ENCODE measurements at places on chromosomes 13 and 19.

GRCh38 chr19:41811036-41811435, 14.6 kb downstream of the CEACAM3 start:
- DNase-seq: peak; percentile 70

- DNase-seq: no peak
Measured at GRCh38 chr13:61247149-61247936, 168.3 kb downstream of the PCDH20 start.

GRCh38 chr19:48674216-48674809, 1.5 kb upstream of the NTN5 start:
- DNase-seq: no peak

- no peak for DNase-seq
Measured at GRCh38 chr13:107531816-107532215, 683.5 kb downstream of the LIG4 start.

DNA sequence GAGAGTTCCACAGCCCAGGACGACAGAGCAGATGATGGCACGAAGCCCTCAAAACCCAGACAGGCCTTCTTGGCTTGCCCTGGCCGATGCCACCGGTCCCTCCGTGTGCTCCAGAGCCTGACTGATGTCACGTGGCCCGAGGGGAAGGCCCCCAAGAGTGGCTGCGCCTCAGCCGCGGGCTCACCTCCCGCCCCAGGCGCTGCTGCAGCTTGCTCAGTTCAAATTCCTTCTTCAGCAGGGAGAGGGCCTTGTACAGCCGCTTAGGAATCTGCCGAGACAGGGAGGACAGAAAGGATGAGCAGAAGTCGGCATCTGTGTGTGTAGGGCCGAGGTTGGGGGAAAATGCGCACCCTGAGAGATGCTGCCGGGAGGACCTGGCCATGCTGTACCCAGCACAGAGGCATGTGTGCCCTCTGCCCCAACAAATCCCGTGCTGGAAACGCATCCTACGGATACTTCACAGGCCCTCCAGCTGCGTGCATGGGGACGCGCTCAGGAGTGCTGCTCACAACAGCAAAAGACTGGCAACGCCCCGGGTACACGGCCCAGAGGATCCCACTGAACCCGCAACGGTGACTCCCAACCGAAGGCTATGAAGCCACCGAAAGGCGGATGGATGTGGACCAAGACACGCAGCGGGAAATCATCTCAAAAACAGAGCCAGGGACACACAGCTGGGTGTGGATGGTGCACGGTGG, 12.9 kb downstream of the LONP1 start:
- DNase-seq: no peak

DNA sequence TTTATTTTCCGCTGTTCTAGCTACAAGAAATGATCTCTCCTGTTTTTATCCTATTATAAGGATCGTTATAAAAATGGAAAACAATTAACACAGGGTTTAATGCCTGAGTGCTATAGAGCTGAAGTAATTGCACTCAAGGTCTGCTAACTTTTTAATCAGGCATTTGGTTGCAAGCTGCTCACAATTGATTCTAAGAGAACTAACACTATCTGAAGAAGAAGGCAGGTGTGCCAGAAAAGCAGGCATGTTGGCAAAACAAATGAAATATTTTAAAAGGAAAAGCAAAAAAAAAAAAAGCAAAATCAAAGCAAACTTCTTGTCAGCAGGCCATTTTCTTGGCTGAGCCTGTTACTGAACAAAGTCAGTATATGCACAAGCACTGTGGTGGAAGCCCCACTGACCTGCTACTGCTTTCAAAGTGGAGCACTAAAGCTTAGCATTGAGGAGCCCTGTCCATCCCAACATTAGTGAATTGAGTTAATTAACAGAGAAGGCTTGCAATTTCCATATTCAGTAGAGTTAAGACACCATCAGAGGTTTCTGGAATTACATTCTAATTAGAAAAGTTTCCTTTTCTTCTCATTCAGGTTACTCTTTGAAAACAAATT, 574.2 kb downstream of the PCDH9 start:
- no peak for DNase-seq

GRCh38 chr19:31947436-31948115, 397.8 kb upstream of the ZNF507 start:
- no peak for DNase-seq

DNA sequence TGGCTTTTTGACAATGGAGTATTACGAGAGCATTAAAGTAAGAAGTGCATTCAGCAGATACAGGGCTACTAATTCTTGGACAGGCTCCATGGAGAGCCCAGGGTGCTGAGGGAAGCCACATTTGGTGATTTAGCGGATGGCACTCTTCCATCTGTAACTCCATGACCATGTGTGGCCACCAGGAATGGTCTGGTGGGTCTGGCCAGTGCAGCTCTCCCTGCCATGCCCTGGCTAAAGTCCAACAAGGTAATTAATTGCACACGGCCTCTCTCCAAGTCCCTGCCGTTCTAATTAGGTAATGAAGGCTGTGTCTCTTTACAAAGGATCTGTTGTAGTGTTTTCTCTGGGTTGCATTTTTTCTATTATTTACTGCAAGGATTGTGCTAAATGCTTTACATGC, 4.3 kb upstream of the ZFR2 start:
- no peak for DNase-seq

DNA sequence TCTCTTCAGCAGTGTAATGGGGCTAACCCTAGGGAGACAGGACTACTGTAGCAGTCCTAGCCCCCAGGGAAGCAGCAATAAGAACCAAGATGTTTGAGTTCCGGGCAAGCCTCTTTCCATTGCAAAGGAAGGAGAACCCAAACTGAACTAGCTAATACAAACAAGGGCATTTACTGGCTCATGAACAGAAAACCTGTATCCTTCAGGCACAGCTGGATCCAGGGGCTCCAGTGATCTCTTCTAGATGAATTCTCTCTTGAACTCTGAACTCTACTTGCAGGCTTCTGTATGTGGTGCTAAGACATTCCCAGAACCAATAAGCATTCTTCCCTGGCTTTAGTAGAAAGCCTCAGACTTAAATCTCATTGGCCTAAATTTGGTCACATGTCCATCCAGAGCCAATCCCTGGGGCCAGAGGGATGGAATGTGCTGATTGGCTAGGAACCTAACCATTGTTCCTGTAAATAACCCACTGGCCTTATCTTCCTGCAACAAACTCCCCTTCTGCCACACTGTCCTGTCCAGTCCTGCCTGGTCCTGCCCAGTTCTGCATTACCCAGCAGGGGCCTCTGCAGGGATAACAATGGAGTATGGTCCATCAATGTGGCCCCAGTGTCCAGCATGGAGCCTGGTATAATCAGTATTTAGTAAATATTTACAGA, 3.9 kb upstream of the PODNL1 start:
- no peak for DNase-seq

GRCh38 chr19:18440415-18440877, 2.5 kb upstream of the ISYNA1 start:
- peak; percentile 42 for DNase-seq

GRCh38 chr13:73520566-73521289, 461.9 kb downstream of the KLF5 start:
- DNase-seq: no peak

GRCh38 chr13:33245505-33246158, 39.9 kb downstream of the STARD13 start:
- no peak for DNase-seq

DNA sequence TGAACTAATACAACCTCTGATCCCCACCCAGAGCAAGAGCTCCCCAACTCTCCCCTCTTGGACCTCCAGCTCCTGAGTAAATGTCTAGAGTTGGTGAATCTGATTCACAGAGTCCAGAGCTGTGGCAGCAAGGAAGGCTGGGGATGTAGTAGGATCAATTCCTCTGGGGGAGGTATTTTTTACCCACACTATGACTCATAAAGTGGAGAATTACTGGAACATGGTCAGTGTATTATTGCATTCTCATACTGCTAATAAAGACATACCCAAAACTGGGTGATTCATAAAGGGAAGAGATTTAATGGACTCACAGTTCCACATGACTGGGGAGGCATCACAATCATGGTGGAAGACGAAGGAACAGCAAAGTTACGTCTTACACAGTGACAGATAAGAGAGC, 496.7 kb downstream of the EFNB2 start:
- DNase-seq: no peak

DNA sequence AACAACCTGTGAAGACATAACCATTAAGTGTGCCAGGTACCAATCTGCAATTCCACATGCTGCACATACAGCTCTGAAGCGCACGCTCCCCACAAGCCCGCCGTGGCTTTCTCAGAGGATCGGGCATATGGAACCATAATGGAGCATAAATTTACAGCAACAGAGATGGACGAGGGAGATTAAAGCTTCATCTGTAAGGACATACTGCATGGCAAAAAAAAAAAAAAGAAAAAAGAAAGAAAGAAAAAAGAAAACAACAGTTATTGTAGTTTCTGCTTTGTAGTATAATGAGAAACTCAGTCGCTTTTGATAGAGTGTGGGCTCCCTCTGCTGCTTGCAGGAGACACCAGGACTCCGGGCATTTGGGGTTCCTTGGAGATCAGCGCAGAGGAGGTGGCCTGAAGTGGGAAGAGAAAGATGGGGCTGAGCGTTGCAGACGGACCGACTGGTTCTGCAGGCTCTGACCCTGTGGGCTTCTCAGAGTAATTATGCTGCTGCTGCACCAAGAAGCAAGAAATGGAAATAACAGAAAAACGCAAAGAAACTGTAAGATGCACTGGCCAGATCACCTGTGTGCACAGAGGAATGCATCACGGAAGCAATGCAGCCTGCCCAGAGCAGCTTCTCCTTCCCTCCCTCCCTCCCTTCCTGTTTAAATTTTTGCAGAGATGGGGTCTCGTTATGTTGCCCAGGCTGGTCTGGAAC, 10.8 kb upstream of the PDCD5 start:
- peak; percentile 89 for DNase-seq

DNA sequence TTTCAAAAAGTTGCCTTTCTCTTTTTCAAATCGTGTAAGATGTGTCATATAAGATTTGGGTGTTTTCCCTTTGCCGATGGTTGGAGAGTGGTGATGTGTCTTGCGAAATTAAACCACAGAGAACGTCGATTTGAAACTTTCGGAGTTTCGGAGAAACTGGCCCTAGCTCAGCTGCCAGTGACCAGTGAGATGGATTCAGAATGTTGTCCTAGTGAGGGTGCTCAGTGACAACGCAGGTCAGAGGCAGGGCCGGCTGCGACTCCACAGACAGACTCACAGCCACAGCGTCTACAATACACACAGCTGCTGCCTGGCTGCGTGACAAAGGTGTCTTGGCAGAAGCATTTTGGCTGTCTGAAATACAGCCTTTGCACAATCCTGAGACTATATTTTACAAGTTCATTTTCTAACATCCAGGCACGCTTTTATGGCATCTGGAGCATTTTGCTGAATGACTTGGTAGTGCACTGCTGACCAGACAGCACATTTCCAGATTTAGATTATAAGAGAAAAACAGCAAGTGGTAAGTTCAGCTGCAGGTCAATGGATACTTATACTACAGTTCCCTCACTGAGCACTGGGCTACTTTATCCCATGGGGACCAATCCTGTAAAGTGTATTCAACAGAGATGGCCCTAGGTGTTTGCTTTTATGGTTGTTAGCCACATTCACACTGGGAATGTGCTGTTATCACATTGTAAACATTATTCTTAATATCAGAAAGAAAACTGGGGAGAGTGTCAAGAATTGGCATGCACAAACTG, 207.5 kb downstream of the KCNRG start:
- DNase-seq: no peak

- no peak for DNase-seq
Measured at GRCh38 chr13:96273196-96273595, 183.3 kb downstream of the HS6ST3 start.

GRCh38 chr13:113471844-113472243, 18.6 kb upstream of the ADPRHL1 start:
- DNase-seq: no peak

- no peak for DNase-seq
Measured at GRCh38 chr19:8041531-8041931, 11.0 kb upstream of the CCL25 start.

GRCh38 chr13:79658333-79658975, 177.5 kb downstream of the NDFIP2 start:
- no peak for DNase-seq

- DNase-seq: no peak
Measured at GRCh38 chr13:114259374-114259773, 22.0 kb upstream of the UPF3A start.

DNA sequence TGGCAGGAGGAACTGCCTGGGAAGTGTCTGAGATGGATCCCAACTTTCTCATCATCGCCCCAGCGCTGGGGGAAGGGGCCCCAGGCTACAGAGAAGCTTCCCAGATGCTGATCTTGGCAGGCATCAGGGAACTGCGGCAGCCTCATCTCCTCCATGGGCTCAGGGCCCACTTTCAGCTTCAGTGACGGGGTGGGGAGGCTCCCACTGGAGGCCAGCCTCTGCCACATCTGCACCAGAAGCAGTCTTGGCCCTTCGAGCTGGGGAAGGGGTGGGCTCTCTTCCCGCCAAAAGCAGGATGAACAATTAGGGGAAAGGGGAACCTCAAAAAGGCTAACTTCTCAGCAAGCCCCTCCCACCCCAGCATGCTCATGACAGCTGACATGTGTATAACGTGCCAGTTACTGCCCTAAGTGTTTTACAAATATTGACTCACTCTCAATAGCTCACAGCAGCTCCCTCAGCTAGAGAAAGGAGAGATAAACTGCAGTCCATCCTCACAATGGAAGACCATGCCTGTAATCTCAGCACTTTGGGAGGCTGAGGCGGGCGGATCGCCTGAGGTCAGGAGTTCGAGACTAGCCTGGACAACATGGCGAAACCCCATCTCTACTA, 7.1 kb upstream of the S1PR2 start:
- no peak for DNase-seq

All from Kasumi-1 (cell line).